H4 (cell line): ENCODE measurements at places on chromosomes 16 and 17.

DNA sequence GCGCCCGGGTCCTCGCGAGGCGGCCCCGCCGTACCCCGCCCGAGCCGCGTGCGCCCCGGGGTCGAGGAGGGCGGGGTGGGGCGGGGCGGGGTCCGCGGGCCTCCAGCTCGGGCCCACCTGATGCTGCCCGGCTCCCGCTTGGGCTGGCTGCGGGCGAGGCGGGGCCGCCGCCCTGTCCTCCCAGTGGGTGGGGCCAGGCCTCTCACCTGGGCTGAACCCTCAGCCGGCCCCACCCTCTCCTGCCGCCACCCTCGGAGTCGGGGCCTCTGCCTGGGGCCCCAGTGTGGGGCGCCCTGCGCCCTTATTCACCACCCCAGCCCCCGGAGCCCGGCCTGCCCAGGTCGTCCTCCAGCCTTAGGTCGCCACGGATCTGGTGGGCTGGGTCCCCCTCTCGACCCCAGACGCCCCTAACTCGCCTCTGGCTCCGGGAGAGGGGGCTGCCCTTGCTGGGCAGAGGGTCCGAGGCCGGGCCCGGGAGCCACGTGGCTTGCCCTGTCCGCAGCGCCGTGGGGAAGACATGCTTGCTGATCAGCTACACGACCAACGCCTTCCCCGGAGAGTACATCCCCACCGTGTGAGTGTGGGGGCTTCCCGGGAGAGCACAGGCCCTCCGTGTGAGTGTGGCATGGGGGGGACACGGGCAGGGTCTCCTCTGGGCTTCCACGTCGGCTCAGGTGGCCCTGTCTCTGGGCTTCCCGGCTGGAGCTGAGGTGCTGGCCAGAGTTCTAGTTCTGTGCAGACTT lies 578 bp downstream of the RAC3 start:
- DNase-seq, result no peak

DNA sequence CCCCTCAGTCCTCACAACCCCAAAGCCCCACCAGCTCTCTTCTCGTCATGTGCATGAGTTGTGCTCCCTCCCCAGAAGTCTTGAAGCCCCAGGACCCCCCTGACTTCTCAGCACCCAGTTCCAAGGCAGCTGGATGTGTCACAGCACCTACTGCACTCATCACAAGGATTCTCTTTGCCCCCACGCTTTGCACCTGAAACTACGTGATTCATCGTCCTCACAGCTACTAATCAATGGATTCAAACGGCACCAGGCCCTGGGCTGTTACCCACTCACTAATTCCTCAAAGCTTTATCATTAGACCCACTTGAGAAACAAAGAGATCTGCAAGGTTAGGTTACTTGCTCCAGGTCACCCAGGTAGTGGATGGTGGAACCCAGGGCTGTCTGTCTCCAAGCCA lies 45.1 kb upstream of the NDRG4 start:
- DNase-seq, result no peak

GRCh38 chr17:60087882-60088669 lies 9.4 kb upstream of the HEATR6 start:
- DNase-seq, result peak; percentile 87

DNA sequence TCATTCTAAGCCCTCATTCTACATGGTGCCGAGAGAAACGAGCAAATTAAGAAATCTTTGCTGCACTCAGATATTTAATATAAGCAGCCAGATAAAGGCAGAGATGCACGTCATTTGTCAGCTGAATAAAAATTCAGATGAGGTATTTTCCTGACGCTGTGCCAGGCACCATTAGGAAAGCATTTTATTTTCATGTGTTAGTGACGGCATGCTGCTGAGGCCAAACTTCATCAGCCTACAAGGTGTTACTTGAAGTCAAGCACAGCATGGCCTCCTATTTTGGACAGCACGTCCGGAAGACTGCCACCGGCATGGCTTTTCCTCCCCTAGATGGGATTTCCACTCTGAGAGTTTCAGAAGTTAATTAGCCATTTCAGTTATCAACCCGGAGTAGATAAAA lies 70.3 kb downstream of the IRX3 start:
- no peak for DNase-seq

- DNase-seq, result no peak
Measured at GRCh38 chr16:74461826-74462225, 40.5 kb upstream of the CLEC18B start.

DNA sequence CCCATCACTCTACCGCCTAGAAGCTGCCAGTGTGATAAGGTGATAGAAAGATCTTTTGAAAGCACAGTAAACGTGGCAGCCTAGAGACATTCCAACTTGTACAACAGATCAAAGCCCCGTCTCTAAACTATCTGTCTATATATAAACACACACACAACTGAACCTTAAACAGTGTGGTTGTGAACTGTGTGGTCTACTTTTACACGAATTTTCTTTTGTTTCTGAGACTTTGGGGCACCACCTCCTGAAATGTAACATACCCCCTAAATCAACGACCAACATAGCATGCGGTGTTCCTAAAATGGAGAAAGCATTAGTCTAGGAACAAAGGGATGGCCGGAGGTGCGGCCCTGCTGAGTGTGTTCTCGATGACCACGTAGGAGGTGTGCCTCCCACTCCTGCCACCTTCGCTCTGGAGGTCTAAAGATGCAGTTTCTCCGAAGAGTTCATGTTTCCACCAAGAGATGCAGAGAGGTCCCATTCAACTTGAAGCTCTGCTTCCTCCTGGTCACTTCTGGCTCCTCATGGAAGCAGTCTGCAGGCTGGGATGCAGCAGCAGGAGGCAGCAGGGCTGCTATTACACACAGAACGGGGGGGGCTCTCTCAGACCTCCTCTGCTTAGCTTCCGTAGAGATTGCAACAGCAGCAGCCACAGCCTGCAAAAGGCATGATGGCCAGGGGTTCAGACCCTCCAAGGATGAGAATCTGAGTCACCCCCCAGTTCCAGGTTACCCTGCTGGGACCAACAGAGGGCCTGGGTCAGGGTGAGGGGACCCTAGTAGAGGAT lies 22.6 kb upstream of the USP10 start:
- no peak for DNase-seq

DNA sequence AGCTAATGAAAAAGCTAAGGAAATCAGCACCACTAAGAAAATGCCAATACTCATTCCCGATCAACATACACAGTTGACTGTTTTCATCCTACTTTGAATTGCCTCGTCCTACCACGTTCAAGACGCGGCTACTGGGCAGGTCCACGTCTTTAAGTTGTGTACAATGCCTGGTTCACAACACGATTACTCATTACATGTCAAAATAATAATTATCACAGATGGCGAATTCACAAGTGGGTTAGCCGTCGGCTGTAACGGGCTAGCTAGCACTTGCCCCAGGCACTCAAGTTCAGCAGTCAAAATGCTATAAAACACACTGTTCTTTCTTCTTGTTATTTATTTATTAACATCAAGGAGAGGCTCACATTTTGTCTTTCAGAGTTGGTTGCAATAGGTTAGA lies 124.2 kb downstream of the ZFHX3 start:
- no peak for DNase-seq
